ENCODE measurements at places on chromosomes 3 and 15.

GRCh38 chr3:151962912-151963311 lies 89.5 kb downstream of the SUCNR1 start:
- no peak for DNase-seq

- DNase-seq, result no peak
Measured at GRCh38 chr15:60970246-60971170, 258.6 kb downstream of the RORA start.

DNA sequence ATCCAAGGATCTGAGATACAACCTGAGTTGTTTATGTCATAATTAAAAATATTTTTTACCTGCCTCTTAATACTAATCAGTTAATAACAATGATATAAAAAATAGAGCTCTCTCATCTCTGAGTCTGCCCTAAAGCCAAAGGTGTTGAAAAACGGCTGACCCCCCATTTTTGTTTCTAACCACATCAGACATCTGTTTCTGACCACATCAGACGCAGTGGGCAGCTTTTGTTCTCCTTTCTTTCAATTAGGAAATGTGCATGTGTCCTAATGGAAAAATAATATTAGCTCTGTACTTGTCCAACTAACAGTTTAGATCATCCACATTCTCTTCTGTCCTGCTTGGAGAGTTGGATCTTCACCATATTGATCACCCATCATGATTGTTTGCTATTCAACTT lies 144.6 kb downstream of the SHOX2 start:
- DNase-seq, result no peak

GRCh38 chr3:114884213-114884923 lies 262.7 kb downstream of the ZBTB20 start:
- DNase-seq, result no peak

DNA sequence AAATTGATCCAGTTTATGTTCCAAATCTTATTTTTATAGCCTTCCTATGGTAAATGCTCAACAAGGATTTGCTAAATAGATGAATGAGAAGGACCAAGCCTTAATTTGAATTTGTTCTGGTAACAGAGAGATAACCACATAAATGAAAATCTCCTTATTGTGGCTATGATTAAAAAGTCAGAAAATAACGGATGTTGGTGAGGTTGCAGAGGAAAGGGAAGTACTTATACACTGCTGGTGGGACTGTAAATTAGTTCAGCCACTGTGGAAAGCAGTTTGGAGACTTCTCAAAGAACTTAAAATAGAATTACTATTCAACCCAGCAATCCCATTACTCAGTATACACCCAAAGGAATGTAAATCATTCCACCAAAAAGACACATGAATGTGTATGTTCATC lies 26.2 kb downstream of the AAGAB start:
- DNase-seq, result no peak

GRCh38 chr15:71109905-71110304 lies 5.4 kb upstream of the THSD4 start:
- no peak for DNase-seq

- DNase-seq, result no peak
Measured at GRCh38 chr3:194852831-194853508, 167.3 kb downstream of the FAM43A start.

DNA sequence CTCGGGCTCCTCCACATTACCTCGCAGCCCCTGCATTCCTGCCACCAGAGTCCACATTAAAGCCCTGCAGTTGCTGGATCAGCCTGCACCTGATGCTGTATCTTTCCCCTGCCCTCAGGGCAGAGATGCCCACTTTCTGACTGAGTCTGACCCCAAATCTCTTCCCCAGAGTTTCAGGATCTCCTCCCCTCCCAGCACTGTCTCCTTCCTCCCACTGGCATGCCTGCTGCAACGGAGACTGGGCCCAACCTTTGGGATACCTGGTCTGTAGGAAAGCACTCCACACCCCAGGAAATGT lies 20.6 kb upstream of the GP9 start:
- no peak for DNase-seq

GRCh38 chr15:45522328-45523165 lies at the start of gene SLC30A4:
Gene SLC30A4 (minus strand): TSS chr15:45522755. CDS start chr15:45522354, 401 bp downstream.
- DNase-seq, result no peak

GRCh38 chr15:25846377-25846776 lies 16.8 kb downstream of the ATP10A start:
- DNase-seq, result no peak

GRCh38 chr3:49030321-49030720 lies 1.1 kb upstream of the IMPDH2 start:
- DNase-seq, result no peak

DNA sequence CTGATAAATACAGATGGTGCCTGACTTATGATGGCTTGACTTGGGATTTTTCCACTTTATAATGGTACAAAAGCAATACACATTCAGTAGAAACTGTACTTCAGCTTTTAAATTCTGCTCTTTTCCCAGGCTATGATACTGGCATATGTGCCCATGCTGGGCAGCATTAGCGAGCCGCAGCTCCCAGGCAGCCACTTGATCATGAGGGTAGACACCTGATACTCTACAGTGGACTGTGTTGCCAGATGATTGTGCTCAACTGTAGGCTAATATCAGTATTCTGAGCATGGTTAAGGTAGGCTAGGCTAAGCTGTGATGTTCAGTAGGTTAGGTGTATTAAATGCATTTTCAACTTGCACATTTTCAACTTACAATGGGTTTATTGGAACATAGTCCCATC lies 17.7 kb upstream of the FEM1B start:
- no peak for DNase-seq

- DNase-seq, result no peak
Measured at GRCh38 chr3:124903896-124904834, 17.0 kb upstream of the ITGB5 start.

GRCh38 chr3:151900884-151901643 lies 27.6 kb downstream of the SUCNR1 start:
- DNase-seq, result no peak

GRCh38 chr3:30102356-30102755 lies 504.0 kb upstream of the TGFBR2 start:
- no peak for DNase-seq

Data from NCI-H1417 treated with DMSO at 0.1 percent for 48 hours (cell line).